HCT116 (cell line): ENCODE measurements at places on chromosomes 4 and X. TPM values are rescaled to one million over a fixed set of nuclear protein-coding genes. Genes with fewer than 3 reads are reported as not detected.

The CSAG1 gene
- 1.2 TPM for total RNA-seq

The MAGEA4 gene
- total RNA-seq = not detected

GRCh38 chr4:108126806-108127205 lies 41.9 kb downstream of the LEF1 start:
- DNase-seq = no peak

DNA sequence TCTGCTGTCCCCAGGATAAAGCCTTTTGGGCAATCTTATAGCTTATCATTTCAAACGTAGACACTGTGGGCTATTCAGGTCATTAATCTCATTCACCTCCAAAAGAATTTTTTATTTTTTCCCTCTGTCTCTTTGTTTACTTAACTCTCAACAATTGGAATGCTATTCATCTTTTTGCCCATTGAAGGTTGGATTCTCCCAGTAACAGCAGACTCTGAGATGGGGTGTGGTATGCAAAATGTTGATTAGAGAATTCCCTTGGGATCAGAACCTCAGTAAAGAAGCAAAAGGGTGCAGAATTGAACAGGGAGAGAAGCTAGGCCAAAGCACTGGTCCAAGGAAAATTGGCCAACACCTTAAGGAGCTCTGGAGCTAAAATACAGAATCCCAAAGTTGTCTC lies 60.4 kb downstream of the CAMK2D start:
- no peak for DNase-seq

- no peak for DNase-seq
Measured at GRCh38 chr4:120434756-120435155, 368.1 kb upstream of the MAD2L1 start.

DNA sequence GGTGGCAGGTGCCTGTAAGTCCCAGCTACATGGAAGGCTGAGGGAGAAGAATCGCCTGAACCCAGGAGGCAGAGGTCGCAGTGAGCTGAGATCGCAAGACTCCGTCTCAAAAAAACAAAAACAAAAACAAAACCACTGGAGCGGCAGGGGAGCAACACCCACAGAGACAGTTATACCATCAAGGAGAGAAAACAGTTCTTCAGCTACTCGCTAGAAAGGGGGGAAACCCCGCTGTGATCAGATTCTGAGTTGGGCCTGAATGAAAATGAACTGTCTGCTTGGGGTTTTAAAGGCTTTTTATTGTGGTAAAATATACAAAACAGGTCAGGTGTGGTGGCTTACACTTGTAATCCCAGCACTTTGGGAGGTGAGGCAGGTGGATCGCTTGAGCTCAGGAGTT lies 16.8 kb upstream of the IRAK1 start:
- DNase-seq = no peak
